Activated CD4-positive, alpha-beta T cell treated with anti-CD3 and anti-CD28 coated beads for 36 hours (primary cell): ENCODE measurements at places on chromosomes 16 and 17. TPM values are rescaled to one million over a fixed set of nuclear protein-coding genes. Genes with fewer than 3 reads are reported as not detected.

DNA sequence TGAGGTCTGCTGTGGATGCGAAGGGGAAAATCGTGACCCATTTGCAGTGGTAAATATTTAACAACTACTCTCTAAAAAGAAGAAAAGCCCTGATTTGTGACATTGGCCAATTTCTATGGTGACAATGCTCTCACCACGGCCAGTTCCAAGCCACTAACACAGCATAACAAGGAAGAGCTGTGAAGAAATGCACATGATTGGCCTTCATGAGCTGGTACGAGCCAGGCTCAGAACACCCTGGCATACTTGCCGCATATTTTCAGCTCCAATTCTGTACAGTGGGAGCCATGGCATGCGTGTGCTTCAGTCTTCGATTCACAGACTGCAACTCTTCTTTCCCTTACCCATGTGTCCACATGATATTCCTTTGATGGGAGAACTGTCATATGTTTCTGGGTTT is 363.9 kb upstream of the CDH5 start:
- peaks cover 14% of the 10 kb centered on the region for H3K27me3 ChIP-seq
- H3K27ac ChIP-seq, result no peak overlapping the region
- H3K4me1 ChIP-seq, result no peaks in the 10 kb centered on the region

DNA sequence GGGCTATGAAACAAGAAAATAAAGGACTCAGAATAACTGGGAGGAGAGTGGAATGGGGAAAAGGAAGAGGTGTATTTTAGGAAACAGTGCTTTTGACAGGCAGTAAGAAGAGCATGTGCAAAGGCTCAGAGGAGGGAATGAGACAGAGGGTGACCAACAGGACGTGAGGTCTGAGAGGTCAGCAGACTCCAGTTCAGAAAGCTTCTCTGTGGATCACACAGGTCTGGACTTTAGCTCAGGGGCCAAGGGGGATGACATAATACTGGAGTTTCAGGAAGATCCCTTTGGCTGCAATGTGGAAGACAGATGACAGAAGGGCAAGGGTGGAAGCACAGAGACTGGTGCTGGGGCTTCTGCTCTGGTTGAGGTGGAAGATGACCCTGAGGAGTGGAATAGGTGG is 489.9 kb upstream of the CDH5 start:
- no peak for DNase-seq
- peaks cover 2% of the 10 kb centered on the region for H3K27me3 ChIP-seq
- no peak overlapping the region for H3K27ac ChIP-seq
- no peaks in the 10 kb centered on the region for H3K36me3 ChIP-seq
- no peak overlapping the region for H3K4me3 ChIP-seq

DNA sequence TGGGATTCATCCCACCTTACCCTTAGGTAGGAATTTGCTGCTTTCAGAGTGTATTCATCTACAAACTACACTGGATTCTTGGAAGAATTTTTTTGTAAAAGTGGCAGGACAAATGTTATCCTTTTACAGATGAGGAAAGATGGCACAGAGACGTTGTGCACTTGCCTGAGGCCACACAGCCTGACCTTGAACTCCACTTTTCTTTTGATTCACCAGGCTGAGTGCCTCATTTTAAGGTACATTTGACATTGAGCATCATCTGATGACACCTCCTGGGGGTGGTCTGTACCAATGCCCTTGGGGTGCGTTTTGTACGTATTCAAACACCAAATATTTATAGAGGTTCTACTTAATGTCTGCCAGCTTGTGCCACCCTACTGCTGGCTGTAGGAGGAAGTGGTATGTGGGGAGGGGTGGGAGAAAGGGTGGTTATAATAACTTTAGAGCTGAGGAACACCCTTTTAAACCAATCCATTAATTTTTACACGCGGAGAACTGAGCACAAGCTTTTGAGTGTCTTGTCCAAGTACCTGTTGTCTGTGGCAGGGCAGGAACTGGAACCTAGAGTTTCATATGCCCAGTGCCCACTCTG is 29.1 kb downstream of the HS3ST3B1 start:
- H3K36me3 ChIP-seq, result peaks cover 8% of the 10 kb centered on the region
- peaks cover 75% of the 10 kb centered on the region for H3K4me1 ChIP-seq
- H3K27ac ChIP-seq, result peak overlapping the region; percentile 41
- H3K4me3 ChIP-seq, result no peak overlapping the region
- no peaks in the 10 kb centered on the region for H3K27me3 ChIP-seq
- no peak for DNase-seq

- DNase-seq, result no peak
- no peaks in the 10 kb centered on the region for H3K4me1 ChIP-seq
- H3K27ac ChIP-seq, result no peak overlapping the region
- no peaks in the 10 kb centered on the region for H3K36me3 ChIP-seq
These were observed 8.5 kb downstream of the KRT37 start for GRCh38 chr17:41415833-41416335.

DNA sequence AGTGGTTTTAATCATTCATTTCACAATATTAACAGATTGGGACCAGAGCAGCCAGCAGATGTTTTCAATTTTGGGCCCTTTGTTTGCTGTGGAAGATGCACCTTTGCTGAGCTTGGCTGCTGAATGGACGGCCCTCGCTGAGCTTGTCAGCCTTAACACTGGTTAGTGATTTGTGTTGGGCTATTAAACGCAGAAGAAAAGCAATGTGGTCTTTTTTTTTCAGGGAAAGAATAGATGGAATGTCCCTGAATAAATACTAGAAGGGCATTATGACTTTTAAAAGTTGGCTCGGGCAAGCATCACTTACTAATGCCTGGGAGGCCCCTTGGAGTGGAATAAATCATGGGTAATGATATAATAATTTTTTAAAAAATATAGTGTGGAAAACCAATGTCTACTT is 297.0 kb downstream of the MAP2K6 start:
- no peak overlapping the region for H3K27ac ChIP-seq
- H3K4me1 ChIP-seq, result peaks cover 9% of the 10 kb centered on the region
- no peak overlapping the region for H3K4me3 ChIP-seq
- DNase-seq, result no peak
- peaks cover 6% of the 10 kb centered on the region for H3K27me3 ChIP-seq

The KARS1 gene
- 332 TPM for total RNA-seq

DNA sequence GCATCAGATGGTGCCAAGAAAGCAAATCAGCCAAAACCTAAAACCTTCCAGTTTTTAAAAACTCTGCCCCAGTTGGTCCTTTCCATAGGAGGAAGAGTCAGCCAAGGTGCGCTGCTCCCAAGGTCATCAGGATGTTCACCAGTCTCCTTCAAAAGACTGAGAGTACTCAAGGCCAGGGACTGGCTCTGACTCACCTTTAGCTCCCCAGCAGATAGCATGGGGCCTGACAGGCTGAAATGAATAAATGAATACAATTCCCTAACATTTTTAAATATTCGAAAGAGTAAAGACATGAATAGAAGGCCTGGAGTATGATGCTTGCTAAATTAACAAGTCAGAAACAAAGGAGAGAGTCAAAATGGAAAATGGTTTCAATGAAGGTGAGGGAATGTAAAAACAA is 19.2 kb downstream of the EFTUD2 start:
- peaks cover 48% of the 10 kb centered on the region for H3K36me3 ChIP-seq
- no peaks in the 10 kb centered on the region for H3K27me3 ChIP-seq

The GINS3 gene
- 20.2 TPM for total RNA-seq

GRCh38 chr17:4389079-4389478 is 22.6 kb upstream of the UBE2G1 start:
- no peaks in the 10 kb centered on the region for H3K36me3 ChIP-seq
- H3K27me3 ChIP-seq, result no peaks in the 10 kb centered on the region
- no peak overlapping the region for H3K4me3 ChIP-seq
- no peak overlapping the region for H3K27ac ChIP-seq

The ADCY7 gene
- 85.3 TPM for total RNA-seq

DNA sequence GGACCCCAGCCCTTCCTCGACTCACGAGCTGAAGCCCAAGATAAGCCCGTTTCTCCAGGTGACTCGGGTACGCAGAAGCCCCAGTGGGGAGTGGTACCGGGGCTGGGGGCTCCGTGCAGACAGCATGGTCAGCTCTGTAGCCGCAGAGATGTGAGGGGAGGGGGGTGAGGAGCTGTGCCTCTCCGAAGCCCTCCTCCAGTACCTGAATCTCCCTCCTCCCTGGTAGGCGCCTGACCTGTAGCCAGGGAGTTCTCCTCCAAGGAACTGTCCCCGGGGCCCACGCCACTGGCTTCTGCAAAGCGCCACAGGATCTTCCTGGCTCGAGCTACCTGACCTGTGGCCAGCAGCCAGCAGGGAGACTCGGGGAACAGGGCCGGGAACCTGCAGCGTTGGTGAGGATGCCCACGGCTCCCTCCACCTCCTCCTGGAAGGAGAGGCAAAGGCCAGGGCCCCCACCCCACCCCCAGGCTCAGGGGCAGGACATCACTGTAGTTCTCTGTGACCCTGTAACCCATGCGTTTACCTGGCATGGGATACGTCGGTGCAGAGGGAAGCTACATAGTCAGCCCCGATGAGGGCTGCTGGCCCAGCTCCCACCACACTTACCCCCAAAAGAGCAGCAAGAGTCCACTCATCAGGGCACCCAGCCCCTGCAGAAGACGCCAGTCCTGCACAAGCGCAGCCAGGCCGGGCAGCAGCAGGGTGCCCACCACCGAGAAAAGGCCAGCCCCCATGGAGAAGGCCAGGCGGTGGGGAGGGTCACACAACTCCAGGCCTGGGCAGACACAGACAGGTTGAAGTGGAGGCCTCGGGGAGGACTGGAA is 1.7 kb downstream of the SLC22A31 start:
- no peak for DNase-seq
- H3K27ac ChIP-seq, result no peak overlapping the region
- peaks cover 23% of the 10 kb centered on the region for H3K27me3 ChIP-seq
- peaks cover 13% of the 10 kb centered on the region for H3K4me1 ChIP-seq
- no peak overlapping the region for H3K4me3 ChIP-seq

The CSH2 gene
- total RNA-seq, result not detected

The DNAH3 gene
- not detected for total RNA-seq

- peak overlapping the region; percentile 39 for H3K27ac ChIP-seq
- no peak overlapping the region for H3K4me3 ChIP-seq
These were observed 12.0 kb downstream of the IL21R start for GRCh38 chr16:27413956-27414355.

The SLFN11 gene
- 67.9 TPM for total RNA-seq

The EPOP gene
- total RNA-seq, result 31.8 TPM

DNA sequence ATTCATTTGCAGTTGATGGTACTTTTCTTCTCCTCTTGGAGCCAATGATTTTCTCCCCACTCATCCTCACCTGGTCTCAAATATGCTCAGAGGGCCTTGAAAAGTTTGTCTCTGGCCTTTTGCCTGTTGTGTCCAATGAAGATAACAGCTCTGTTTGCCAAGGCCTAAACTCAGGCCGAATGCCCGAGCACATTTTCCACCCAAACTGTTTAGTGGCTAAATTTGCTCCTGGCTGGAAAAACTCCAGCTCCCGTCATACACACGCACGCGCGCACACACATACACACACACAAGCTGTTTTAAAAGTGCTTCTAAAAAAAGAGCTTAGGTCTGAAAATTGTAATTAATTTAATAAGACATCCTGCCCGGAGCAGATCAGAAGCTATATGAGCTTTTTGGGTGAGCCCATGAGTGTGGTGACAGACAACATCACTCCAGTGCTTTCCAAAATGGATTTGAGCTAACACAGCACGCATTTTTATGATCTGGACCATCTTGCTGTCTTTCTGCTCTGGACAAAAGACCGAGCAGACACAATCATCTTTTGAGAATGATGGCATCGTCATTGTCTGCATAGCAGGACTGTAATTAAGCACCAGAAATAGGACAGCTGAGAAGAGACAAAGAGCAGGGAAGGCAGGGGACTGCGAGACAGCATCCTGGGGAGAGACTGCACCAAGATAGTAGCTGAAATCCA is 48.9 kb downstream of the IRX6 start:
- no peak for DNase-seq
- H3K27ac ChIP-seq, result no peak overlapping the region
- no peaks in the 10 kb centered on the region for H3K36me3 ChIP-seq
- no peak overlapping the region for H3K4me3 ChIP-seq

The MT4 gene
- total RNA-seq, result not detected

DNA sequence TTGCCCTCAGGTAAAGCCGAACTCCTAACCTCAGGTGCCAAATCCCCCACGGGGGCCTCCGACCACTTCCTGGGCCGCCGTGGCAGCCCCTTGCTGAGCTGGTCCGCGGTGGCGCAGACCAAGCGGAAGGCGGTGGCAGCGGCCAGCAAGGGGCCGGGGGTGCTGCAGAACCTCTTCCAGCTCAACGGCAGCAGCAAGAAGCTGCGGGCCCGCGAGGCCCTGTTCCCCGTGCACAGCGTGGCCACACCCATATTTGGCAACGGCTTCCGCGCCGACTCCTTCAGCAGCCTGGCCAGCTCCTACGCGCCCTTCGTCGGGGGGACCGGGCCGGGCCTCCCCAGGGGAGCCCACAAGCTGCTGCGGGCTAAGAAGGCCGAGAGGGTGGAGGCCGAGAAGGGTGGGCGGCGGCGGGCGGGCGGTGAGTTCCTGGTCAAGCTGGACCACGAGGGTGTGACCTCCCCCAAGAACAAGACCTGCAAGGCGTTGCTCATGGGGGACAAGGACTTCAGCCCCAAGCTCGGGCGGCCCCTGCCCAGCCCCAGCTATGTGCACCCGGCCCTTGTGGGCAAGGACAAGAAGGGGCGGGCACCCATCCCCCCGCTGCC is 51.6 kb downstream of the ACTG1 start:
- no peak for DNase-seq
- no peak overlapping the region for H3K27ac ChIP-seq
- H3K4me1 ChIP-seq, result no peaks in the 10 kb centered on the region

DNA sequence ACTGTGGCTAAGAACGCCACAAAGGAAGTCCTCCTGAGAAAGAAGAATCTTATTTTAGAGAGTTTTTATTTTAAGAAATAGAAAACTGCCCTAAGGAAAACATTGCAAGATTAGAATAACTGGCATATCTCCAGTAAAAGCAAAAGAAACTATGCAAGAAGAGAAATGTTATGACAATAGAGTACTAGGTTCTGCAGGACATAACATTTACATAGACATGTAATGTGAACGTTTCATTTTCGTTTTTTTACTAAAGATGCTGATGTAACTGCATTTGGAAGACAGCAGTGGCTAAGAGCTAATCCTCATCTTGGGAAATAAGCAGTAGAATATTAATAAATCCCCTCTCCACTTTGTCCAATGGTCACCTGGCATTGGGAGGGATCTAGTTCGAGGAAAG is 7.8 kb upstream of the ASGR2 start:
- H3K4me1 ChIP-seq, result no peaks in the 10 kb centered on the region
- H3K4me3 ChIP-seq, result no peak overlapping the region
- H3K36me3 ChIP-seq, result no peaks in the 10 kb centered on the region
- H3K27ac ChIP-seq, result no peak overlapping the region

DNA sequence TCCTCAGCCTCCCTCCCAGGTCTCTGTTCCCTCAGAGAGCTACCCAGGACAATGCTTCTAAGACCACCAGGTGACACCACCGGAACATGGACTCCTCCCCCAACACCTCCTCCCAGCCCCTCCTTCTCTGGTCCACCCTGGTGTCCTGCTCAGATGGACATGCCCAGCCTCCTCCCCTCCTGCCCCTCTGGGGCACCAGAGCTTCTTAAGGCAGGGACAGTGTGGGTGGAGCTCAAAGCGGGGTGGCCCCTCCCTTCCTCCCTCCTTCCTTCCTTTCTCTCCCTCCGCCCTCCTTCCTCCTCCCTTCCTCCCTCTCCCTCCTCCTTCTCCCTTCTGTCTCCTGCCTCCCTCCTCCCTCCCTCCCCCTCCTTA is 22.7 kb downstream of the TRPV3 start:
- peaks cover 5% of the 10 kb centered on the region for H3K4me1 ChIP-seq
- peaks cover 3% of the 10 kb centered on the region for H3K27me3 ChIP-seq
- no peak overlapping the region for H3K27ac ChIP-seq
- H3K36me3 ChIP-seq, result no peaks in the 10 kb centered on the region
- peak; percentile 39 for DNase-seq

The EFNB3 gene
- total RNA-seq, result not detected

The TOM1L2 gene
- 11.9 TPM for total RNA-seq

- H3K27me3 ChIP-seq, result no peaks in the 10 kb centered on the region
- peak overlapping the region; percentile 61 for H3K4me3 ChIP-seq
- peak overlapping the region; percentile 98 for H3K27ac ChIP-seq
- peak; percentile 93 for DNase-seq
- H3K36me3 ChIP-seq, result peaks cover 21% of the 10 kb centered on the region
- peaks cover 97% of the 10 kb centered on the region for H3K4me1 ChIP-seq
These were observed 15.3 kb downstream of the KSR1 start for GRCh38 chr17:27471321-27472269.
